Activated CD4-positive, alpha-beta T cell treated with anti-CD3 and anti-CD28 coated beads, Interleukin-2, Interleukin-4, amounts not matched to agents 100 ng/mL and 50 ng/mL, durations not matched to agents 16 hours and 8 hours (primary cell): ENCODE measurements at places on chromosomes 4 and X.

DNA sequence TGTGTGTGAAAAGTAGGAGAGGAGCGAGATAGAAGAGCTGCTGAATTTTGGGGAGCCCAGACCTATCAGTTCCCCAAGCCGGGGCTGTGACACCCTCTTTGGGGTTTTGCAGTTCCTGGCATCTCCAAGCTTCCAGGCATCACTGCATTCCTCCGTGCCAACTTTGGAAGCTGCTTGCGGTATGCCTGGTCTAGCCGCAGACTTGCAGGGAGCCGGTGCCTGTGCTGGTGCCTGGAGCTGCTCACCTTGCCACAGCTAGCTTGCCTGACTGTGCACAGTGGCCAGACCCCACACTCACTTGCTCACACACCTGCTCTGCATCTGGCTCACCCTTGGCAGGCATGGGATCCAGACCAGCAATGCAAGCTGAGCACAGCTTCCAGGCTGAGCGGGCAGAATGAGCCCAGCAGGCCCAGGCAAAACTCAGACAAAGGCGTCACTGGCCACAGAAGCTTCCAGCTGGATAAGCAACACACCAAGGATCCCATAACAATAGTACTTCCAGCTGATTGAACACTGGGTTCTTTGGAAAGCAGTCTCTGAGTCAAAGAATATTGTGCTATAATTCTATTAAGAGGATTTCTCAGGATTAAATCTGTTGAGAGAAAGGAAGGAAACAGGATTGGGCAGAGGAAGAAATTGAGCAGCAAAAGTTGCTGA is 390.9 kb downstream of the TEX13C start:
- no peak for DNase-seq

GRCh38 chr4:955161-955921 is 18.0 kb downstream of the DGKQ start:
- DNase-seq, result no peak

DNA sequence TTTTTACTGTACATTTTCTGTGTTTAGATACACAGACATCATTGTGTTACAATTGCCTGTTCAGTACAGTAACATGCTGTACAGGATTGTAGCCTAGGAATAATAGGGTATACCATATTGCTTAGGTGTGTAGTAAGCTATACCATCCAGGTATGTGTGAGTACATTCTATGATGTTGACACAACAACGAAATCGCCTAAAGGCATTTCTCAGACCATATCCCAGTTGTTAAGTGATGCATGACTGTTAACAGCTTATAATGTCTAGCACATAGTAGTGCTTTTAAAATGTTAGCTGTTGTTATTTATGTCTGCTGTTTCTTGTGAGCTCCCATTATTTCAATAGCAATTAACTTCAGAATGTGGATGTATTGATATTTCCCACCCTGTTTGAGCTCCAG is 4.5 kb downstream of the PRRG1 start:
- no peak for DNase-seq

DNA sequence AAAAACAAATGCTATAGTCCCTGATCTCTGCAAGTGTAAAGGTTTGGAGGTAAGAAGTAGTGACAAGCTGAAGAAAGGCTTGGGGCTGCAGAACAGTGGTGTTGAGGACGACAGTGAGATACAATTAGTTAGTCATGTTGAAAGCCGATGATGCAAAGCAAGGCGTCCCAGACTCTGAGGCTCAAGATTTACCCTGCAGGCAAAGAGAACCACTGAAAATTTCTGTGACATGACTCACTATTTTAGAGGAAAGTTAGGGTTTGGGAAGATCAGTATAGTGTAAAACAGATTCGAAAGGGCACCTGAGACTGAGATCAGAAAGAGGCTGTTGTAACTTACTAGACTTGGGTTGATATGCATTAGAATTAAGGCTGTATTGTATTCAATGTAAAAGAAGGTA is 281.3 kb upstream of the FTHL17 start:
- DNase-seq, result no peak

GRCh38 chr4:23388255-23388654 is 501.6 kb downstream of the PPARGC1A start:
- DNase-seq, result no peak

DNA sequence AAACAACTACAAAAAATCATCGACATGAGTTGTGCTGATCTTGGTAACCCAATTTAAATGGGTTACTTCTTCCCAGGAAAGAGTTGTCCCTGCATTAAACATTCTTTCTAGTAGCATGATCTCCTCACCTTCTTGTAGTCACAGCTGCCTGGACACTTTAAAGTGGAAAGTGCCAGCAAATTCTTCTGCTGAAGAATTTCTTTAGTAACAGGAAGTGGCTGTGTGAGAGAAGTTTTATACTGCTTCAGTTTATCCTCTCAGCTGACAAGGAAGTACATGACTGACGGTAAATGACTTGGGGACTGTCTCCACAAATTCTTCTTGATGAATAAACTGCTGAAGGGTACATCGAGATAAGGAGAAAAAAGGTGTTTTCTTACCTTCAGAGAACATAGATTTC is 18.2 kb upstream of the TNIP3 start:
- DNase-seq, result peak; percentile 62

- DNase-seq, result no peak
Measured at GRCh38 chr4:8528713-8529112, 51.5 kb upstream of the GPR78 start.

- DNase-seq, result no peak
Measured at GRCh38 chrX:57674861-57675260, 5.2 kb downstream of the NLRP2B start.

- no peak for DNase-seq
Measured at GRCh38 chr4:76830964-76831703, 66.8 kb downstream of the SOWAHB start.

DNA sequence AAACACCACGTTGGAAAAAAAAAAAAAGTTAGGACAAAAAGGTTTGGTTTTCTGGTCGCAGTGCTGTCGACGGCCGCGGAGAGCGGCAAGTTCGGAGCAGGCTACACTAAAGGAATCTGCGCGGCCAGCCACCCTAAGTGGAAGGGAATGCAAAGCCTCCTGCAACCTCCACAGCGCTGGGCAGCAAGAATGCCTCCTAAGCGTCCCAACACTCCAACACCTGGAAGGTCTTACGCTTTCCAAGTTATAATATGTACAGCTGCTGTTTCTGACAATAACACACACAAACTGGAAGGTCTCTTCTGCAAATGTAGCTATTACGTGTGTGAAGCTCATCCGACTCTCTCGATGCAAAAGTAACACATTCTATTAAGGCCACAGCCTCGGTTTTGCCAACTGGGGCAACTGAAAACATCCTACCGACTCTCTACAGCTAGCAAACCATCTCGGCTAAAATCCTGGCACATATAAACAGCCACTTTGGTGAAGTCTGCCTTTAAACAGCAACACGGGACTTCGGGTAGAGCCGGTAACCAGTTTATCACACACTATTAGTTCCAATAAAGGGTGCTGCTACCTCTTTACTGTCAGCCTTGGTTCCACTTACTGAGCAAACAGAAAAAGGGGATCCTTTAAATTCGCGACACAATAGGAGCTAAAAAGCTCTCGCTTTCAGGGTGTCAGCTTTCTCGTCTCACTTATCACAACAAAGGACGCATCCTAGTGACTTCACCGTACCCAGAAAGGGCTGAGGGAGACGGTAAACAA is 895 bp downstream of the SMIM14 start:
- DNase-seq, result no peak
